Activated CD4-positive, alpha-beta T cell treated with anti-CD3 and anti-CD28 coated beads, Interleukin-2, amount 10 ng/mL, durations not matched to agents 7 days and 5 days (primary cell): ENCODE measurements at places on chromosomes 12 and 14. TPM values are rescaled to one million over a fixed set of nuclear protein-coding genes. Genes with fewer than 3 reads are reported as not detected.

Gene HOXC9
- total RNA-seq: not detected

Gene CMTM5
- total RNA-seq: not detected

Gene RABGGTA
- total RNA-seq: 54.8 TPM

Gene SERPINA5
- total RNA-seq: not detected

Gene KRT75
- not detected for total RNA-seq

Gene VRTN
- not detected for total RNA-seq

Gene NKX2-1
- total RNA-seq: not detected

Gene RNASE1
- not detected for total RNA-seq

Gene LRP1-AS
- not detected for total RNA-seq

Gene HOTAIR
- total RNA-seq: not detected

Gene TSPAN9
- total RNA-seq: 0.15 TPM

Gene KRT86
- not detected for total RNA-seq

Gene RACGAP1
- total RNA-seq: 183 TPM

Gene HSPB8
- not detected for total RNA-seq

Gene FAM181A
- not detected for total RNA-seq

Gene TBX3
- not detected for total RNA-seq

Gene DIO2
- total RNA-seq: not detected

Gene HOXC10
- not detected for total RNA-seq

Gene ACOT6
- not detected for total RNA-seq

Gene GPRC5A
- 0.08 TPM for total RNA-seq

Gene TRPV4
- total RNA-seq: not detected

Gene TBX5
- not detected for total RNA-seq

Gene IAPP
- total RNA-seq: not detected

Gene TAS2R19
- 3.0 TPM for total RNA-seq

Gene DUSP6
- total RNA-seq: 48.2 TPM

Gene DPF3
- 6.6 TPM for total RNA-seq

Gene KRT82
- not detected for total RNA-seq

Gene DAO
- total RNA-seq: not detected

Gene CCDC198
- total RNA-seq: not detected

Gene OVCH1
- total RNA-seq: not detected

Gene SERPINA12
- not detected for total RNA-seq

Gene SLC7A7
- total RNA-seq: 0.69 TPM

Gene RDH16
- total RNA-seq: 0.35 TPM

Gene SERPINA9
- not detected for total RNA-seq

Gene PRB2
- not detected for total RNA-seq

Gene CD63
- 108 TPM for total RNA-seq

Gene TDRD9
- total RNA-seq: 0.62 TPM

Gene SLC6A12
- total RNA-seq: not detected

Gene LRTM2
- total RNA-seq: not detected

Gene CPM
- total RNA-seq: 0.27 TPM
